ENCODE measurements at places on chromosomes 1 and 21. TPM values are rescaled to one million over a fixed set of nuclear protein-coding genes. Genes with fewer than 3 reads are reported as not detected.

Gene S100A9
- total RNA-seq = 4.5 TPM

DNA sequence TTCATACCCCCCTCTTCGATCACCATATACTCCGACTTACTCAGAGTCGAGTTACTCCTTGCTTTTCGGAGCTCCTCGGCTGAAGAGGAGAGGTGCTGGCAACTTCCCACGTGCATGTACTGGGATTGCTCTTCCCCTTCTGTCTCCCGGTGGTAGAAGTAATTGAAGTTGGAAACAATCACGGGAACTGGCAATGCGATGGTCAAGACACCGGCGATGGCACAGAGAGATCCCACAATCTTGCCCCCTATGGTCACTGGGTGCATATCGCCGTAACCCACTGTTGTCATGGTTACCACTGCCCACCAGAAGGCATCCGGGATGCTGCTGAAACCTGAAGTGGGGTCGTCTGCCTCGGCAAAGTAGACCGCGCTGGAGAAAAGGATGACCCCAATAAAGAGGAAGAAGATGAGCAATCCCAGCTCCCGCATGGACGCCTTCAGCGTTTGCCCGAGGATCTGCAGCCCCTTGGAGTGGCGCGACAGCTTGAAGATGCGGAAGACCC lies 1.5 kb downstream of the KCNA3 start:
- DNase-seq = peak; percentile 49
- no peaks in the 10 kb centered on the region for H3K27me3 ChIP-seq

- no peak for DNase-seq
- peaks cover 7% of the 10 kb centered on the region for H3K4me1 ChIP-seq
- no peak overlapping the region for H3K27ac ChIP-seq
- H3K36me3 ChIP-seq = no peaks in the 10 kb centered on the region
- H3K4me3 ChIP-seq = no peak overlapping the region
These were observed 38.6 kb downstream of the KCNN3 start for GRCh38 chr1:154831462-154831861.

Gene ZDHHC18
- 52.9 TPM for total RNA-seq

DNA sequence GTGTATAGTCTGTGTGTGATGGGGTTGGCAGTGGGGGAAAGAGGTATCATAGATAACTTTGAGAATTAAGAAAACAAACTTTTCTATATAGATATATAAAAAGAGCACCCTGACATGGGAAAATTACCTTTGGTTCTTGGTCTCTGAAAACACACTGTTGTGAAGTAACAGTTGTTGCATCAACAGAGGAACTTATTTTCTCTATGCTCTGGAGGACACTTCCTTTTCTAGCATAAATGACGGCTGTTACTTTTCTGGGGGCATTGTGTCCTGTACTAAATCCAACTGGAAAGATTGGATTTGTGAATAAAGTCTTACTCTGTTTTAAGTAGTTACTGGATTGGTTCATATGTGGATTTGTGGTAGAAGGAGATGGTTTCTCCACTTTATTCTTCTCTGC lies 12.6 kb downstream of the LRIF1 start:
- no peak overlapping the region for H3K27ac ChIP-seq
- H3K4me1 ChIP-seq = peaks cover 9% of the 10 kb centered on the region
- H3K27me3 ChIP-seq = no peaks in the 10 kb centered on the region
- DNase-seq = no peak

Gene OR6K3
- not detected for total RNA-seq

- H3K27me3 ChIP-seq = peaks cover 19% of the 10 kb centered on the region
- no peak overlapping the region for H3K27ac ChIP-seq
- no peaks in the 10 kb centered on the region for H3K36me3 ChIP-seq
- no peak overlapping the region for H3K4me3 ChIP-seq
- DNase-seq = no peak
- no peaks in the 10 kb centered on the region for H3K4me1 ChIP-seq
These were observed 58.4 kb upstream of the PARP1 start for GRCh38 chr1:226466296-226466695.

DNA sequence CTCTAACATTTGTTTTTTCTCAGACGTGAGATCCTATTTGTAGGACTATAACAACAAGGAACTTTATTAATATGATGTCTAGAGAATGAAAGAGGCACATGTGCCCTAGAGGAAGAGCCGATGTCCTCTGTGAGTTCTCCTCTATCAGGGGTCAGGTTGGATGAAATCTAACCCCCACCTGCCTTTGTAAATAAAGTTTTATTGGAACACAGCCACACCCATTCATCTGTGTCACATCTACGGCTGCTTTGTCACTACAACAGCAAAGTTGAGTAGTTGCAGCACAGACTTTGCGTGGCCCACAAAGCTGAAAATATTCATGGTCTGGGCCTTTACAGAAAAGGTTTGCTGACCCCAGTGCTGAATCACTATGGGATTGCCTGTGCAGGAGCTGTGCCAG lies 571 bp upstream of the CAPN9 start:
- H3K27me3 ChIP-seq = peaks cover 3% of the 10 kb centered on the region
- H3K27ac ChIP-seq = no peak overlapping the region
- no peaks in the 10 kb centered on the region for H3K36me3 ChIP-seq

DNA sequence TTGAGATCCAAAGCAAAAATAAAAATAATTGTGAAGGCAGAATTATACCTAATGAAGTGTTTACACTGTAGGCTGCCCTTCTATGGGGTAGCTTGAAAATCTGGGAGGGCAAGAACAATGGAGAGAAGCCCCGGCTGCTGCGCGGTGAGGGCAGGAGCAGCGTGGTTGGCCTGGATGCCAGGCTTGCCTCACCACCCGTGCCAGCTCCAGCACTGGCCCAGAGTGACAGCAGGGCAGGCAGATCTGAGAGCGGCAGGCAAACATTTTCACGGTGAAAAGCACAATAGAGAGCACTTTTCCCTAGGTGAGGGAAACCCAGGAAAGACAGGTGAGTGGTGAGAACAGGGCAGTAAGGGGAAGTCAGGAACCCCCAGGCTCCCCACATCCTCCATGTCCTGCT lies 1.4 kb downstream of the PROK1 start:
- H3K27me3 ChIP-seq = peaks cover 12% of the 10 kb centered on the region
- DNase-seq = no peak
- H3K4me3 ChIP-seq = no peak overlapping the region
- no peaks in the 10 kb centered on the region for H3K36me3 ChIP-seq
- no peaks in the 10 kb centered on the region for H3K4me1 ChIP-seq

DNA sequence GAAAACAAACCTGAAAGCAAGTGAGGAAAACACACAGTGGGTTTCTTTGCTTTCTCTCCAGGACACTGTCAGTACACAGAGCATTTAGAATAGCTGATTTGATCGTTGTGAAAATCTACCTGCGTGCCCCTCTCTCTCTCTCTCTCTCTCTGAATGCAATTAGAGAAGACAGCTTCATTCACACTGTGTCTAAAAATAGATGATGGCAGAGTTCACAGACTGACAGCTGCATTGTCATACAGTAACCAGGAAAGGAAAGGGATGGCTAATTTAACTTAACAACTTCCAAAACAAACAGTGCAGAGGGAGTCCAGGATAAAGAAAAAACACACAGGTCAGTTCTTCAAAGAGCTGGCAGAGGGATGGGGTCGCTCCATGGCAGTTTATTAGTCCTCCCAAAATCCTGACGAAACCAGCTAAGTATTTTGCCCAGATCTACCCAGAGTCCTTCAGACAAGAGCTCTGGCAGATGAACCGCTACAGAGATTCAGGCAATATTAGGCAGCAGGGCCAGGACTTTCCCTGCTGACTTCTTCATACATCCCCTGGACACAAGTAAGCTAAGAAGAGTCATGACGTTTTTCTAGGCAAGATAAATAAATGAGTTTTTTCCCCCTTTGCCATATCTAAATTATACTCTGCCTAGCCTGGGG lies 58.9 kb downstream of the WLS start:
- no peaks in the 10 kb centered on the region for H3K27me3 ChIP-seq
- no peaks in the 10 kb centered on the region for H3K36me3 ChIP-seq
- H3K4me3 ChIP-seq = no peak overlapping the region
- H3K4me1 ChIP-seq = no peaks in the 10 kb centered on the region
- no peak for DNase-seq

DNA sequence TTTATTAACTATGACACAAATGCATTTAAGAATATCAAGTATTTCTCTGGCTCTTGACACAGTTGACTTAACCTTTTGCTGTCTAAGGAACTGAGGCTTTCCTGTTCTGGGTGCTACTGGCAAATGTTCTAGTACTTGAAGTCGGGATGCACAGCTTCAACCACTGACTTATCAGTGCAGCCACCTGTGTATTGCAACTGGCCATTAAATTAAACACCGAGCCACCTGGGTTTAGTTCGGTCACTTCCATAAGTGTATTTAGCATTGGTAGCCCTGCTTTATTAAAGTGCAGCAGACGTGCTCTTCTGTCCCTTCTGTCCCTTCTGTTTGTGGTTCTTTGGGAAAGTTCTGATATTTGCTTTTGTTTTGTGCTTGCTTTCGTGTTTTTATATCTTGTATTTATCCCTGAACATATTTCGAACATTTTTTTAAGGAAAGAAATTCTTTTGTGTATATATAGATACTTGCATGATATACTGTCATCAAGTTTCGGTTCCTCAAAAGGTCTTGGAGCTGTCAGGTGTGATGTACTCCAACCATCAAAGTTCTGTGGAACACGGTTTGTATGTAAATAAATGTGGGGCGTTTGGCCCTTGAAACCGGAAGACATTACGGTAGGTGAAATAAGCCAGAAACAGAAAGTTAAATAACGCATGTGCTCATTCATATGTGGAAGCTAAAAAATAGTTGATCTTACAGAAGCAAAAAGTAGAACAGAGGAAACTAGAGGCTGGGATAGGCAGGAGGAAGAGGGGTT lies 297.9 kb upstream of the GREM2 start:
- H3K4me1 ChIP-seq = no peaks in the 10 kb centered on the region
- H3K36me3 ChIP-seq = no peaks in the 10 kb centered on the region
- no peak overlapping the region for H3K4me3 ChIP-seq
- H3K27ac ChIP-seq = no peak overlapping the region
- no peaks in the 10 kb centered on the region for H3K27me3 ChIP-seq

Gene FCGR1A
- 0.48 TPM for total RNA-seq

GRCh38 chr21:32955311-32956060 lies 70.2 kb upstream of the OLIG2 start:
- H3K36me3 ChIP-seq = no peaks in the 10 kb centered on the region
- no peaks in the 10 kb centered on the region for H3K4me1 ChIP-seq
- no peak overlapping the region for H3K27ac ChIP-seq
- H3K4me3 ChIP-seq = no peak overlapping the region
- peaks cover 60% of the 10 kb centered on the region for H3K27me3 ChIP-seq

Gene KIF17
- not detected for total RNA-seq

Gene ACKR1
- total RNA-seq = not detected

Gene OR2T35
- not detected for total RNA-seq

DNA sequence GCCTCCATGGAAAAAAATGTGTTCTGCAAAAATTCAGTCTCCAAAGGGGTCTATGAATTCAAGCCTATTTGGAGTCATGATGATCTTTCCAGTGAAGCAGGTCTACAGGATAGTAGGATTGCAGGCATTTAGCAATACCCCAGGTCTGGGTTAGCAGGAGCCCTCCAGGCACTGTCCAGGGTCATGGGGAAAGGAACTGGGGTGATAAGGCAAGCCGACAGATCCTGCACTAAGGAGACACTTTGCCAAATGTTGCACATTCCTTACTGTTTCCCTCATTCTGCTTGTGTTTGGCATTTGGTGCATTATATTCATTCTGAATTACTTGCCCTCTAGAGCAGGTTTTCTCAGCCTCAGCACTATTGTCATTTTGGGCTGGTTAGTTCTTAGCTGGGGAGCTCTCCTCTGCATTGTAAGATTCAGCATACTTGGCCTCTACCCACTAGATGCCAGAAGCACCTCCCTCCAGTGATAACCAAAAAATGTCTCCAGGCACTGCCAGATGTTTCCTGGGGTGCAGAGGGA lies 333.3 kb upstream of the PLXNA2 start:
- peaks cover 3% of the 10 kb centered on the region for H3K27me3 ChIP-seq
- no peak for DNase-seq
- no peak overlapping the region for H3K4me3 ChIP-seq
- H3K4me1 ChIP-seq = no peaks in the 10 kb centered on the region

Gene CNR2
- total RNA-seq = 2.0 TPM

- no peak for DNase-seq
- no peaks in the 10 kb centered on the region for H3K36me3 ChIP-seq
These were observed 17.8 kb downstream of the PKNOX1 start for GRCh38 chr21:42991992-42992740.

GRCh38 chr1:99445071-99445470 lies 180.8 kb downstream of the PLPPR4 start:
- DNase-seq = no peak
- no peak overlapping the region for H3K4me3 ChIP-seq
- H3K27ac ChIP-seq = no peak overlapping the region
- H3K4me1 ChIP-seq = peaks cover 14% of the 10 kb centered on the region
- H3K27me3 ChIP-seq = peaks cover 21% of the 10 kb centered on the region

- DNase-seq = no peak
- H3K4me3 ChIP-seq = peak overlapping the region; percentile 71
- H3K27me3 ChIP-seq = no peaks in the 10 kb centered on the region
These were observed 121.0 kb downstream of the VAV3 start for GRCh38 chr1:107843989-107844388.

Gene LRRC40
- total RNA-seq = 16.9 TPM

Gene AIM2
- total RNA-seq = 4.4 TPM

Gene FAM131C
- total RNA-seq = 4.1 TPM

Gene SLC22A15
- total RNA-seq = 1.6 TPM

- peaks cover 47% of the 10 kb centered on the region for H3K4me1 ChIP-seq
- H3K27ac ChIP-seq = peak overlapping the region; percentile 92
- H3K4me3 ChIP-seq = peak overlapping the region; percentile 85
- H3K27me3 ChIP-seq = no peaks in the 10 kb centered on the region
These were observed 27.3 kb upstream of the A3GALT2 start for GRCh38 chr1:33348194-33348593.

GRCh38 chr1:3795453-3796214 lies 664 bp downstream of the LRRC47 start:
- peak overlapping the region; percentile 83 for H3K4me3 ChIP-seq
- peaks cover 1% of the 10 kb centered on the region for H3K36me3 ChIP-seq
- peaks cover 1% of the 10 kb centered on the region for H3K27me3 ChIP-seq
- peak overlapping the region; percentile 43 for H3K27ac ChIP-seq
- H3K4me1 ChIP-seq = peaks cover 25% of the 10 kb centered on the region

GRCh38 chr21:46118316-46119143 lies 20.6 kb downstream of the COL6A2 start:
- H3K4me1 ChIP-seq = no peaks in the 10 kb centered on the region
- no peak overlapping the region for H3K4me3 ChIP-seq
- no peaks in the 10 kb centered on the region for H3K36me3 ChIP-seq
- no peak overlapping the region for H3K27ac ChIP-seq

GRCh38 chr1:906600-907420 lies 16.9 kb upstream of the SAMD11 start:
- peaks cover 50% of the 10 kb centered on the region for H3K27me3 ChIP-seq
- H3K4me1 ChIP-seq = peaks cover 5% of the 10 kb centered on the region
- no peak overlapping the region for H3K4me3 ChIP-seq
- H3K27ac ChIP-seq = no peak overlapping the region

DNA sequence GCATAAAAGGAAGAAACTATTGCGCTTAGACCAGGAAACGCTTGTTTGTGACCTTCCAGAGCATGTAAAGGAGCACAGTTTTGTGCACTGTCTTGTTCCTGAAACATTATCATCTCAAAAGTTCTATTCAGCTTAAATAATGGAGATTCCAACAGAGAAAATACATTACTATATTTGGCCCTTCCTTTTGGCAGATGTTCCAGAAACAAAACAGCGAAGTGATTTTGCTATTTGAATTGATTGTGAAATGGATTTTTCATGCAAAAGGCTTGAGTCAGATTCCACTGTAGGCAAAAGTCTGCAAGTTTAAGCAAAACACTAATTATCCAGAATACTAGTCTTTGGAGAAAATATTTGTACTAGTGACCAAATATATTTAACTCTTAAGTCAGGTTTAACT lies 80.3 kb upstream of the PTBP2 start:
- DNase-seq = no peak
- H3K4me3 ChIP-seq = no peak overlapping the region

Gene CATSPERE
- total RNA-seq = 1.6 TPM

- no peak for DNase-seq
- H3K36me3 ChIP-seq = no peaks in the 10 kb centered on the region
- H3K4me3 ChIP-seq = no peak overlapping the region
- no peak overlapping the region for H3K27ac ChIP-seq
- H3K27me3 ChIP-seq = peaks cover 27% of the 10 kb centered on the region
- H3K4me1 ChIP-seq = no peaks in the 10 kb centered on the region
These were observed 17.9 kb upstream of the FMOD start for GRCh38 chr1:203368624-203369451.
